ENCODE measurements at places on chromosomes 3 and 15.

- DNase-seq = no peak
Measured at GRCh38 chr15:98480844-98481243, 167.5 kb upstream of the IGF1R start.

DNA sequence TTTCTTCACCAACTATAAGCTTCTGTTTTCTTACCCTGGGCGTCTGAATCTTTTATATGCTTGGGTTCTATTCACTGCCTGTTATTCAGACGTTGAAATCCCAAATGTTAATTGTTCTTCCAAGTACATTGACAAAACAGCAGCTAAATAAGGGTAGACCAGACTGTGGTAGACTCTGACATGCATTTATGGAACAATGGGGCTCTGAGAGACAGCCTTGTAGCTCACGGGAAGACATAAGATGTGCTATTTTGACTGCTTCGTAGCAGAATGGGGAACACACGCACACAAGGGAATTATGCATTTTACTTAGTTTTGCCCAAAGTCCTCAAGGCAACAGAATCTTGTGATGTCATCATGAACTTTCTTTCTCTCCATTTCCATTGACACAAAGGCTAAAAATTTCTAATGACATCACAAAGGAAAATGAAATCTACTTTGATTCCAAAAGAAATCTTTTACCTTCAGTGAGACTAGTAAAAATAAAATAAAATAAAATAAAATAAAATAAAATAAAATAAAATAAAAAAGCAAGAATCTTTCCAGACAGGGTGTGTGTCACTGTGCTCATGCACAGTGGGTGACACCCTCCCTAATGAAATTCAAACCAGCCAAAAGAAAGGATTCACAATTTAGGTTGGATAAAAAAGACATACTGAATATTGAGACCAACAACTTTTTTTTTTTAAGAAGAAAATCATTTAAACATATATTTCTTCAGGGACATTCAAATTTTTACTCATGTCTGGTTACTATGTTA, 346.6 kb downstream of the ZBTB20 start:
- no peak for DNase-seq

DNA sequence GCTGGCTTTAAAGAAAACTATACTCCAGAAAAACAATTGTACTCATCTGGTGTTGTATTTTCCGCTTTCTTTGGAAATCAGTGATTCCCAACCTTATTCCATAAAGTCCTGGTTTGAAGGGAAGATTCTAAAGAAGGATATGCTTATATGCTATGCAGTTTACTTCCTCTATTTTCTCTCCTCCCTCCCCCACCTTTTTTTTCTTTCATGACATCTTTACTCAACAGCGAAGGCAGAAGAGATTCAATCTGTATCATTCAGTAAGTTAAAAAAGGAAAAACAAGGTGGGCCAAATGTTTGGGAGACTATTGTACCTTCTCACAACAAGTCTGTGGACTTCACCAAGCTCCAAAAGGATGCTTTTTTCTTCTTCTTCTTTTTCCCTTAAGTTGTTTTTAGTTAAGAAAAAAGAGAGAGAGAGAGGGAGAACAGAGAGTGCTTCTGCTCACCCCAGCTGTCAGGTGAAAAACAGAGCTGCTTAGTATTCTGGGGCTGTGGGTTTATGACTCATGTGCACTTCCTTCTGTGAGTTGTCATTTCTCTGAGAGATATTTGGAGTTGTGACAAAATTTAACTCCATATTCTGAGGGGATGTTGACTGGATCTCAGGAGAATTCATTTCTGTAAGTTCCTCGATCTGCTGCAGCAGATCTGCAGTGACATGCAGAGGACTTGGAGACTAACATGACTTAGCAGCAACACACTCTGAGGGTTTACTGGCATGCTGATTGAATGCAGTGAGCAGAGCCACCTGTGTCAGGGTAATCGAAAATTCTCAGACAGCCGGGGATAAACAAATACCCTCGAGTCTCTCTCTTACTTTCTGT, 70.7 kb downstream of the SSR3 start:
- no peak for DNase-seq

DNA sequence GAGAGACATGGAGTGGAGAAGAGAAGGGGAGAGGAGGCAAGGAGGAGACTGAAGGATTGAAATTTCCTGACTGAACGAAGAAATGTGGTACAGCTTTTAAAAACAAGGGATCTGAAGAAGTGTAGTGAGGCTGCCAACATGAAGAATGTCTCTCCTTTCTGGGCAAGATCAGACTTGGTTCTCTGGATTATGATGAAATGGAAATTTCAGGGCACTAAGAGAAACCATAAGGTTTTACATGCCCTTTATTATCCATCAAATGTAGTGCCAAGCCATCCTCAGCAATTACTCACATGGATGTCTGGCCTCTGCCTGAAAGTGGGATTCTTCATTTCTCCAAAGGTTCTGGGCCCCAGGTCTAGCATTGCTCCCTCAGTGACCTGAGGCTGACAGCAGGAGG, 77.6 kb upstream of the CCDC80 start:
- DNase-seq = no peak

DNA sequence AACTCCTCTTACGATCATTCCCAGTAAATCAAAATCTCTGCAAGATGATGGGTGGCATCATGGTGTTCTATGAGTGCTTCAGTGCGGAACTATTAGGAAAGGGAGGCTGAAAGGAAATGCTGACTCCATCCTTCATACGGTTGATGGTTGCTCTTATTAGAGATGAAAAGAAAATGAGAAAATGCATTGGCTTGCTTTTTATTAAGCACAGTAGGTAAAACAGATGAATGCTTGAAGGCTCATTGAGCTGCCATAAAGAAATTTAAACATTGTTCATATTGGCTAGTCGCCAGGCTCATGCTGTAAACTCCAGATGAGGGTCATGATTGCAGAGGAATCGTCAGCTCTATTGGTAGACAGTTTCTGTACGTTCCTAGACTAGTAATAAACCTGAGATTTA, 115.8 kb downstream of the EPHA3 start:
- no peak for DNase-seq

GRCh38 chr15:39125904-39126303, 455.0 kb upstream of the THBS1 start:
- peak; percentile 26 for DNase-seq

Measured in NCI-H510A treated with DMSO at 0.1 percent for 48 hours (cell line).